AG09319 (cell line): ENCODE measurements at places on chromosomes 1 and 21.

- DNase-seq: no peak
These were observed 32.8 kb upstream of the RHOU start for GRCh38 chr1:228702433-228702832.

- no peak for DNase-seq
These were observed 21.4 kb upstream of the NPPB start for GRCh38 chr1:11880181-11880575.

DNA sequence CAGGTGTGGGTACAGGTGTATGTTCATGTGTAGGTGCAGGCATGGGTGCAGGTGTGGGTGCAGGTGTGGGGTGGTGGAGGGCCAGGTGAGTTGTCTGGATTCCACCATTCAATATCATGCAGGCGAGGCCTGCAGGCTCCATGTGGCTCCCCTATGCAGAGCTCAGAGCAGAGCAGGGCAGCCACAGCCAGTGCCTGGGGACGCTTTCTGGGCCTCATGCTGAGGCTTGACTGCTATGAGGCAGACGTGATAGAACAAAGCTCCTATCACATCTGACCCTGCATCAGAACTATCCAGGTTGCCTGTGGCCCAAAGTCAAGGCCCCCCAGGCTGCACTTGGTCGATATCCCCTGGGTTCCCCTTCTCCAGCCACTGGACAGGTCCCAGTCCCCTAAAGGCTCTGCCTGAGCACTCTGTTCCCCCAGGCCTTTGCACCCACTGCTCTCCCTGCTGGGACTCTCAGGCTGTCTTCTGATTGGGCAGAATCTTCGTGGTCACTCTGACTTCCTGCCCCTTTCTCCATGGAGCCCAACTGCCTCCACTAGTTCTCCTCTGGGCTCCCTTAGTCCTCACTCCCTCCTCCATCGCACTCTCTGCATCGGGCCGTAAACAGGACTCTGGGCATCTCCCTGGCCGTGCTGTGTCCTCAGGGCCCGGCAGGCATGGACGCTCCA, 78.6 kb upstream of the ACTL8 start:
- DNase-seq: no peak

GRCh38 chr1:152795686-152796085, 835 bp upstream of the LCE1D start:
- DNase-seq: no peak

DNA sequence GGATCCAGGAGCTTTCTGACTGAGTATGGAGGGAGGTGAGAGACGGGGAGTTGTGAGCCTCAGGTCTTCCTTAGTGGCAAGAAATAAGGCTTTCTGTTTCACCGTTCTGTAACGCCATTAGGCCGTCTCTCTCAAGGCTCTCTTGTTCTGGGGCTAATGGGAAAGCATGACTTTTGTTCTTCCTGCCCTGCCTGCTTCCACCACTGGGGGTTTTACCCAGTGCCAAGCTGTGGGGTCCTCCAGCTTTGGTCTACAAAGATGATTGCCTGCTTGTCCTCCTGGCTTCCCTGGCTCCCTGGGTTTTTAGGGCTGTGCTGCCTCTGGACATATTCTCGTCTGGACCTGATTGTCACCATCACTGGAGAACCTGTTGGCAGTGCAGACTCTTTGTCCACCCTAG, 74.8 kb upstream of the TINAGL1 start:
- no peak for DNase-seq

DNA sequence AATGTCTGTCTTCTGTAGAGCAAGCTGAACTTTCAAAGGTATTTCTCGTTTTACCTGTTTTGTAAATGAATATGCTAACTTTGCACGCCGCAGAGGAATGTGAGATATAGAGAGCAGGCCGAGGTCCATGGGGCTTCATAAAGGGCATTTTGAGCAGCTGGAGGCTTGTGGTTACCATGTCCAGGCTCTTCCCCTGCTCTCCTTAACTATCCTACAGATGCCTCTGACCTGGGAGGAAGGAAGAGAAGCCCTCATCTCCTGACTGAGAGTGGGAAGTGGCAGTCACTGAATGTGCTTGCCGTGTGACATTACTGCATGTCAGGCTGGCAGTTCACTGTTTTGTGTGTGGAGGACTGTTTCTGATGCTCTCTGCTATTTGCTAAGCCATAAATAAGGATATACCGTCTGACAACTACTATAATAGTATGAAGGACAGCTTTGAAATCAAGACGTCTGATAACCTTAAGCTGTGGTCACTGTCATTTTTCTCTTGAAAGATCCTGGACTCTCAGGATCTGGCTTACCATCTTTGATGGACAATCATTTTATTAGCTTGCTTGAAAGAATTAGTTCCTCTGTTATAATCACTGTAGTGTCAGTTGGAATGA, 92.2 kb downstream of the DYRK1A start:
- DNase-seq: no peak

GRCh38 chr1:74504933-74505512, 7.4 kb downstream of the LRRC53 start:
- DNase-seq: no peak

DNA sequence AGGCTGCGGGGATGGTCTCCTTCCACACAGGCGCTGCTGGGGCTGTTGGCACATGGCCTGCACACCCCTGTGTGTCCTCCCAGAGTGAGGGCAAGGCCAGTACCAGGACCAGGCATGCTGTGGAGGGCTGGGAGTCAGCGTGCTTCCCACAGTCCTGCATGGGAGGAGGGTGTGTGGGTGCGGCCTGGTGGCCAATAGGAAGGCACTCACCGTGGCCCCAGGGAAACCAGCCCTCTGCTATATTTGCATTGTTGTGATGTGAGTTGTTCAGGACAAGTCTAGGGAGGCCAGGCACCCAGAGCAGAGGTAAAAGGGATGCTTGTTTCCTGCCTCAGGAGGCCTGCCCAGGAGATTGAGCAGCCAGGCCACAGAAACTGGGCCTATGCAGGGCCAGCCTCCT, 59.5 kb downstream of the S100B start:
- DNase-seq: no peak

DNA sequence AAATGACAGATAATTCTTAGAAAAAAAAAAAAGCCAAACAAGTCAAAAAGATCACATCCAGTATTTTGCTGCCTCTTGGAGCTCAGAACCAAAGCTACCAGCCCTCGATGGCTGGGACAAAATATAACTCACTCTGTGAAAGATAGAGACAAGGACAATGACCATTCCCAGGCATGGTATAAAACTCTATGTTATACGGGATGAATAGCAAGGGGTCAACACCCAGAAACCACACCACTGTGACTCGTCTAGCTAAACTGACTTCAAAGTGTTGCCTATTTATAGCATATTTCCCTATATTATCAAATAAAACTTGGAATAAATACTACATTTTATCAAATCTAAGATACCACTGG, 10.1 kb downstream of the TMEM63A start:
- no peak for DNase-seq

GRCh38 chr1:233349137-233349536, 21.6 kb downstream of the MAP3K21 start:
- DNase-seq: no peak

- no peak for DNase-seq
These were observed 3.3 kb upstream of the CD1B start for GRCh38 chr1:158334526-158335212.

DNA sequence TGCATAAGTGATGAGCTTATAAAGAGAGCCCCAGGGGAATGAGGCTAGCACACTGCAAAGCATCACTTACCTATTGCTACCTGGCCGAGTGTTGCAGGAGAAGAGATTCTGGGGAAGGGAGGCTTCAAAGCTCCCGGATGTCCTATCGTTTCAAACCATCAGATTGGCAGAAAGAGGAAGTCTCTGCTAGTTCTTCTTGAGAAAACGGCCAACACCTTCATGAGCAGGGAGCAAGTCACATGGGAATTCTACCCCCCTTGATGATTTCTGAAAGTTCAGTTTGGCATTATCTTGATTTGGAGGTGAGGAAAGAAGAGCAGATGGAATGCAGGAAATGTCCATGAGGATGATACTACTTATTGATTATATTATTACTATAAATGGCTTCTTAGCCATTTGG, 16.2 kb downstream of the SYF2 start:
- DNase-seq: no peak

- DNase-seq: no peak
These were observed 331.6 kb downstream of the SRGAP2C start for GRCh38 chr1:121516234-121516967.

DNA sequence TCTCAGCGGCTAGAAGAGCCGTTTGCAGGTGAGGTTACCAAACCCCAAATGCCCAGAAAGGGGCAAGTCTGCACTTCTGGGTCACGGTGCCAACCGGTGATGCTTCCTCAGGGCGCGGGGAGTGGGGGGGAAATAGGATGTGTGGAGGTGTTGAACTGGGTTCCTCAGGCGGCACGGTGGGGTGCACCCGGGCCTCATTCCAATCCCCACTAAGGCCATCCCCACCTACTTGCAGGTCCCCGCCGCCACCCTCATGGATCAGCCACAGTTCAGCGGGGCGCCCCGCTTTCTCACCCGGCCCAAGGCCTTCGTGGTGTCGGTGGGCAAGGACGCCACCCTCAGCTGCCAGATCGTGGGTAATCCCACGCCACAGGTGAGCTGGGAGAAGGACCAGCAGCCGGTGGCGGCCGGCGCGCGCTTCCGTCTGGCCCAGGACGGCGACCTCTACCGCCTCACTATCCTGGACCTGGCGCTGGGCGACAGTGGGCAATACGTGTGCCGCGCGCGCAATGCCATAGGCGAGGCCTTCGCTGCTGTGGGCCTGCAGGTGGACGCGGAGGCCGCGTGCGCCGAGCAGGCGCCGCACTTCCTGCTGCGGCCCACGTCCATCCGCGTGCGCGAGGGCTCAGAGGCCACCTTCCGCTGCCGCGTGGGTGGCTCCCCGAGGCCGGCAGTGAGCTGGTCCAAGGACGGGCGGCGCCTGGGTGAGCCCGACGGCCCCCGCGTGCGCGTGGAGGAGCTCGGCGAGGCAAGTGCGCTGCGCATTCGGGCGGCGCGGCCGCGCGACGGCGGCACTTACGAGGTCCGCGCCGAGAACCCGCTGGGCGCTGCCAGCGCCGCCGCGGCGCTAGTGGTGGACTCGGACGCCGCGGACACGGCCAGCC, 3.9 kb downstream of the OBSCN start:
- DNase-seq: no peak

DNA sequence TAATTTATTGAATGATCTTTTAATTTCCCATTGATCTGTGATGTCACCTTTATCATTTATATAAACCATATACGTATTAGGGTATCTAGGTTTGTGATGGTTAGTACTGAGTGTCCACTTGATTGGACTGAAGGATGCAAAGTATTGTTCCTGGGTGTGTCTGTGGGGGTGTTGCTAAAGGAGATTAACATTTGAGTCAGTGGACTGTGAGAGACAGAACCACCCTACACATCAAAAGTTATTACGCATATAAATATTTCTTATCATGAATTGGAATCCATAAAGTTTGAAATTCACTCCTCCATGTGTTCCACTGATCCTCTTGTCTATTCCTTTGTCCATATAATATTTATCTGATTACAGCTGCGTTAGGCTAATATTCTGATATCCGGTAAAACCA, 100.5 kb downstream of the PIGK start:
- no peak for DNase-seq

DNA sequence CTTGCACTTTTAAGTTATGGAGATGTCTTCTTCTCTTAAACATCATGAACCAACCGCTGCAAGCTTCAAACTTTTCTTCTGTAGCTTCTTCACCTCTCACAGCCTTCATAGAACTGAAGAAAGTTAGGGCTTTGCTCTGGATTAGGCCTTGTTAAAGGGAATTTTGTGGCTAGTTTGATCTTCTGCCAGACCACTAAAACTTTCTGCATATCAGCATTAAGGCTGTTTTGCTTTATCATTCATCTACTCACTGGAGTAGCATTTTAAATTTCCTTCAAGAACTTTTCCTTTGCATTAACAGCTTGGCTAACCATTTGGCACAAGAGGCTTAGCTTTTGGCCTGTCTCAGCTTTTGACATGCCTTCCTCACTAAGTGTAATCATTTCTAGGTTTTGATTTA, 43.0 kb upstream of the RGL1 start:
- no peak for DNase-seq
